ENCODE measurements at places on chromosomes 3 and 15.

- DNase-seq, result no peak
Observed at GRCh38 chr3:177930771-177931170, 605.5 kb upstream of the KCNMB2 start.

DNA sequence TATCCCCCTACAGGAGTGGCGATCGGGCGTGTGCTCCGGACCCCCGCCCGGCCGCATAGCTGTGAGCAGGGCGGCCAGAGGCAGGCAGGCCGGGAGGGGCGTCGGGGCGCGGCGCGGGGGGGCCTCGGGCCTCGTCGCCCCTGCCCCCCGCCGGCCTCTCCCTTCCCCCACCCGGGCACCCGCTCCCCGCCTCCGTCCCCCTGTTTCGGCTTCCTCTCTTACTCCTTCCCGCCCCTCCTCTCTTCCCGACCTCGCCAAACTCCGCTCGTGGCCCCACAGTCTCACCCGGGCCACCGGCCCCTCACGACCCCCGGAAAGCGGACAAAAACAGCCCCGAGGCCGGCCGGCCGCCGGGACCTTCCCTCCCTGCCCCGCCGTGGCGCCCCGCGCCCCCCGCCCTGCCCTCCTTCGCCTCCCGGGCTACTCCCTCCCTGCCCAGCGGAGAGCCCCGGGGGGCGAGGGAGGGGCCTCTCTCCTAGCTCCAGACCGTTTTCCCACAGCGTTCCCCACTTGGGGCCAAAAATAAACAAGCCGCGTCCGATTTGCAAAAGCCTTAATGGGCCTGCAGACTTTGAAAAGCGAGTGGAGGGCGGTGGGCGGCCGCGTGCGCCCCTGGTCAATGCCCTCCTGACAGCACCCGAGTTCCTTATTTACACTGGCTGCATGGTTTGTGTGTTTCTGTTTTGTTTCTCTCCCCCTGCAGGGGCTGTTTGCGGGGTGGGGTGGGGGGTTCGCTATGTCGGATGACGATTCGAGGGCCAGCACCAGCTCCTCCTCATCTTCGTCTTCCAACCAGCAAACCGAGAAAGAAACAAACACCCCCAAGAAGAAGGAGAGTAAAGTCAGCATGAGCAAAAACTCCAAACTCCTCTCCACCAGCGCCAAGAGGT lies 1.0 kb downstream of the UBE2E1 start:
- no peak for DNase-seq

GRCh38 chr3:186432189-186432588 lies 70.2 kb upstream of the DGKG start:
- DNase-seq, result no peak

DNA sequence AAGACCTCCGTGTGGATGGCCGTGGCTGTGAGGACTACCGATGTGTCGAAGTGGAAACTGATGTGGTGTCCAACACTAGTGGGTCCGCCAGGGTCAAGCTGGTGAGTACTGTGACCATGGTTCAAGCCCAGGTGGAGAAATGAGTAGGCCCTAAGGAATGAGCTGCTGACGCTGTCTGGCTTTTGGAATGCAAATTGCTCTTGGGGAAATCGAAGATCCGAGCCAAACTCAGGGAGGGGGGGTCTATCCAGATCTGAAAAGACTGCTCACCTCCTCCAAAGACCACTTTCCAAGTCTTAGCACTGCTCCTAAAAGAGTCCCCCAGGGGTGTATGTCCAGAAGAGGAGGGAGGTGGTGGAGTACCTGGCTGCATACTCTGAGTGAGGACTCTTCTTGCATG lies 13.1 kb downstream of the EXOSC7 start:
- no peak for DNase-seq

Measured in SK-N-MC (cell line).